Bone marrow (tissue), 2 donors: ENCODE measurements at places on chromosomes 11 and 22.

GRCh38 chr11:44178381-44178780 is 82.9 kb downstream of the EXT2 start:
- no peak for DNase-seq

DNA sequence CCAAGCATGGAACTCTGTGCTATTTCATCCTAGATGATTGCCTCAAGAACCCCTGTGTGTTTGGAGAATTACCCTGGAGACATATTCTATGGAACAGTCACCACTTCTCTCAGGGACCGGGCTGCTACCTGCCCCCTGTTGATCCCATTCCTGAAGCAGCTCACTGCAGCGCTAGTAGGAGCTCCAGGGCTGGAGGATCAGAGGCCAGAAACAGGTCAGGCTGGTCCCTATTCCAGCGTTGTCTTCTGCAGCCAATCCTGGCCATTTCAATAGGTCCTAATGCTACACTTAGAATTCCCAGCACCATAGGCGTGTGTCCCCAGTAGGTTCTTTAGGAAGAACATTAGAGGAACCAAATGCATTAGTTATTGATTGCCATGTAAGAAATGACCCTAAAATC is 48.9 kb downstream of the BTG4 start:
- DNase-seq, result no peak

- DNase-seq, result no peak
Observed at GRCh38 chr11:18012122-18012905, 533 bp downstream of the SERGEF start.

DNA sequence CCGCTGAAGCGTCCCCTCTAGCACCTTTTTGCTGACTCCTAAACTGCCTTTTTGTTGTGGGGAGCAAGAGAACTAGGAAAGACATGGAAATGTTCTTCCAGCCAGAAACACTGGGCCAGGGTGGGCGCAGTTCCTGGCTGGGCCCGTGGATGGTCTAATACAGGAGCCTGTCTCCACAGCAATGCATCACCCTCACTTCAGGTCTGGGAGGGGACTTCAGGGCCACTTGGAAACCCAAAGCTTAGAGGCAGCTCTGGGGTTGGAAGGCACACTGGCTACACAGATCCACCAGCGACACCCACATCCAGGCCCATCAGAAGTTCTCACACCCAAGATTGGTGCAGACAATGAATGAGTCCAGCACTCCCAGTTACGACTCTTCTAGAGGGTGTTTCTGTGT is 120.3 kb downstream of the ETS1 start:
- DNase-seq, result no peak

- no peak for DNase-seq
Observed at GRCh38 chr22:30574095-30574981, at the start of gene GAL3ST1. Gene GAL3ST1, minus strand, starts transcription at chr22:30574665. Its CDS starts 17,273 bp downstream, at chr22:30557392.

- DNase-seq, result no peak
Observed at GRCh38 chr11:75422248-75423231, 10.5 kb downstream of the KLHL35 start.

- peak; percentile 55 for DNase-seq
Observed at GRCh38 chr11:46119352-46120216, 1.7 kb downstream of the PHF21A start.

- DNase-seq, result no peak
Observed at GRCh38 chr11:85279267-85279666, 347.9 kb downstream of the DLG2 start.

- DNase-seq, result peak; percentile 93
Observed at GRCh38 chr11:9264316-9265210, 587 bp downstream of the DENND5A start.

GRCh38 chr11:73140213-73141030 is 1.7 kb downstream of the FCHSD2 start:
- peak; percentile 14 for DNase-seq
